ENCODE measurements at places on chromosomes 3 and 15. TPM values are rescaled to one million over a fixed set of nuclear protein-coding genes. Genes with fewer than 3 reads are reported as not detected.

SYNPR gene
- total RNA-seq: not detected

ANP32A gene
- total RNA-seq: 200 TPM

SNTN gene
- not detected for total RNA-seq

BSN gene
- total RNA-seq: 0.17 TPM

PPP2R3A gene
- total RNA-seq: 0.49 TPM

PCNP gene
- total RNA-seq: 211 TPM

ZNF619 gene
- total RNA-seq: 9.8 TPM

XCR1 gene
- total RNA-seq: not detected

GOLGA8R gene
- 2.6 TPM for total RNA-seq

CCDC39 gene
- not detected for total RNA-seq

CYP1A2 gene
- not detected for total RNA-seq

SEC22A gene
- 22.9 TPM for total RNA-seq

GOLGA8J gene
- total RNA-seq: not detected

THSD4 gene
- total RNA-seq: not detected

PRICKLE2 gene
- total RNA-seq: 0.17 TPM

SLC15A2 gene
- total RNA-seq: 3.0 TPM

TRAT1 gene
- total RNA-seq: 25.9 TPM

FANCD2OS gene
- not detected for total RNA-seq

CKMT1B gene
- total RNA-seq: not detected

FMN1 gene
- 0.74 TPM for total RNA-seq

SLC28A2 gene
- total RNA-seq: not detected

SI gene
- total RNA-seq: not detected

RAMAC gene
- total RNA-seq: 14.0 TPM

MYRIP gene
- not detected for total RNA-seq

NOX5 gene
- not detected for total RNA-seq

BTLA gene
- 21.3 TPM for total RNA-seq

HHLA2 gene
- total RNA-seq: 1.9 TPM

ATP10A gene
- total RNA-seq: 21.9 TPM

SLC9C1 gene
- total RNA-seq: not detected

All from activated T-cell treated with anti-CD3 and anti-CD28 coated beads, Interleukin-2, amount 50 U/mL, for 72 hours (primary cell).